ENCODE measurements at places on chromosomes 16 and 17.
A peak's percentile ranks its signal among the peaks of the same experiment; 100 is the strongest.

GRCh38 chr16:11084876-11085485 is 140.6 kb downstream of the CLEC16A start:
- DNase-seq = no peak

- no peak for DNase-seq
Measured at GRCh38 chr17:70168044-70168976, 1.0 kb upstream of the KCNJ2 start.

- peak; percentile 60 for DNase-seq
Measured at GRCh38 chr17:7296189-7296861, 1.9 kb upstream of the YBX2 start.

DNA sequence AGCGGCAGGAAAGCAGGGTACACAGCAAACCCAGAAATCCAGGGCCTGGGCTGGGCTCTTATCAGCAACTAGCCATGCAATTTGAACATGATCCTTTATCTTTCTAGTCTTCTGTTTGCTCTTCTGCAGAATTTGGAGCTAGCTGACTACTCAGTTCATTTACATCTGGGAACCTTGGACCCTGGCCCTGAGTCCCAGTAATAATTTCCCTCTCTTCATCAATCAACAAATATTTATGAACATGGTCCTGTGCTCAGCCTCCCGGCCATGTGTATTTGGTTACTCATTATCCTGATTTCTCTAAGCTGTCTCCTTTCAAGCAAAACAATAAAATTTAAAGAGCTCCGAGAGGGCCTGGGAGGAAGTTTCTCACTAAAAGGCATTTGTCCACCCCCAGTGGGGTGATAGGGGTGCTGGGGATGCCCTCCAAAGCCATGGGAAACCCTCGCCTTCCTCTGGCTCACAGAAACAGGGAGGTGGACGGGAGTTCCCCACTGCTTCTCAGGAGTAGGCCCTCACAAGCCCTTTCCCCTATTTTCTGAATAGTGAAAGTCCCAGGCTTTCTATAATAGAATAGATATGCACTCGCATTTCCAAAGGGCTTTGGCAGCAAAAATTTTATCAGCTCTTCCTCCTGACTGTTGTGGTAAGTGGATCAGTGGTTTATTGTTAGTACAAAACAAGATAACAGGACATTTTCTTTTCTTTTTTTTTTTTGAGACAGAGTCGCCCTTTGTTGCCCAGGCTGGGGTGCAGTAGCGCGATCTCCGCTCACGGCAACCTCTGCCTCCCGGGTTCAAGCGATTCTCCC is 6.9 kb upstream of the WDR59 start:
- DNase-seq = no peak

DNA sequence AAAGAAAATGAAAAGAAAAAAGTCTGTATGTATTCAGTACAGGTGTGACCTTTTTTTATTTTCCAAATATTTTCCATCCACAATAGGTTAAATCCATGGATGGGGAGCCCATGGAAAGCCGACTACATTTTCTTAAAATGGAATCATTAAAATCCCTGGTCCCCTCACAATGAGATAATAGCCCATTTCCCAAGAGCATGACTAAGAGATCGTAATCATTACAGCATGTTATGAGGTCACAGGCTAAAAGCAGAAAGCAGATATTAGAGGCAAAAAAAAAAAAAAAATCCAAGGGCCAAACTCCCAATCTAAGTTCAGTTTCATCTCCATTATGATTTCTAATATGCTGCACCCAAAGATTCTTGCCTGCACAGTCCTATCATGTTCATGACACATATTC is 44.7 kb downstream of the CYTH1 start:
- no peak for DNase-seq
